GM13976 (cell line): ENCODE measurements at places on chromosomes 6 and 20.

DNA sequence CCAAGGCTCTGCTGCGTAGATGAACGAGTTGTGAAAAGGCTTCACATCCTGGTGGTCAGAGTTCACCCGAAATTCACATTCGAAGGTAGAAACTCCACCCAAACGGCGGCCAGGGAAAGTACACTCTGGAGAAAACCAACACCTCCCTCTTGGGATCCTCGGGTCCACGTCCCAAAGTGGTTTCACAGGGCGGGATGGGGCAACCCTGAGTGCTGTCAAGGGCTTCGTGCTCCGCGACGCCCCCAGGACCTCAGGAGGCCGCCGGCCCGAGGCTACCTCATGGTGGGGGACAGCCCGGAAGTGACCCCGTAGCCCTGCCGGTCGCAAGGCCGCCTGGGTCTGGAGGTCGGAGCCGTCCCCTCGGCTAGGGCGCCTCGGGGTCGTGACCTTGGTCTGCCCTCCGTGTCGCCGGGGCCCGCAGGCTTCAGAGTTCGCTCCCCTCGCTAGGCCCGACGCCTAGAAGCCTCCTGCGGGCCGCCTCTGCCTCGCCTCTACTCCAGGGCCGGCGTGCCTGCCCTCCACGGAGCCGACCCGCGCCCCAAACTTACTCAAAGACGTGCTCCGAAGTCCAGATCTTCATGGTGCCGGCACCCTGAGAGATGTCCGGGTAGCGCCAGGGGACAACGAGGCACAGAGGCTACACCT, at the start of gene PRELID3B:
TSS of gene PRELID3B (minus strand) at position 636 of the 645 bp plus-strand sequence. CDS start at position 580, 56 bp downstream.
- peak; percentile 55 for DNase-seq

DNA sequence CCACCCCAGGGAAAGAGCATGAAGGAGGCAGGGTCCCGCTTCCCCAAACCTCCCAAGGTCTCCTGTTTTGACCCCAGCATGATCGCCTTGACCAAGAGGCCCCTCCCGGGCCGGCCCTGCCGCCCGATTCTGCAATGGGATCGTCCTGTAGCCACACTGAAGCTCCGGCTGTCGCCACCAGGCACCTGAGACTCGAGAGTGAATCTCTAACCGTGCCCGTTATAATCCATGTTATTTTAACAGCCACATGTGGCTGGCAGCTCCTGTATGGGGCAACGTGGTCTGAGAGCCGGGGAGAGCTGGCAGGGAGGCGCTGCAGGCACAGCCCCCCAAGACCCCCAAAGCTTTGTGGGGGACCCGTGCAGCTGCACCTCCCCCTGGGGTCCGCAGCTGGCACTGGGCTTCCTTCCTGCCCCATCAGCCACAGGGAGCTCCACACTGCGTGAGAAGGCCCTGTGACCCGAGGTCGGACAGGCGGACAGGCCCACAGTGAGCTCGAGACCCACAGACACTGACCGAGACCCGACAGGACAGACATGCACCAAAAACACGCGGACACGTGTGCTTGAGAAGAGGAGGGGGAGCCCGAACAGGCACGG, 51.3 kb downstream of the KCNQ2 start:
- no peak for DNase-seq

DNA sequence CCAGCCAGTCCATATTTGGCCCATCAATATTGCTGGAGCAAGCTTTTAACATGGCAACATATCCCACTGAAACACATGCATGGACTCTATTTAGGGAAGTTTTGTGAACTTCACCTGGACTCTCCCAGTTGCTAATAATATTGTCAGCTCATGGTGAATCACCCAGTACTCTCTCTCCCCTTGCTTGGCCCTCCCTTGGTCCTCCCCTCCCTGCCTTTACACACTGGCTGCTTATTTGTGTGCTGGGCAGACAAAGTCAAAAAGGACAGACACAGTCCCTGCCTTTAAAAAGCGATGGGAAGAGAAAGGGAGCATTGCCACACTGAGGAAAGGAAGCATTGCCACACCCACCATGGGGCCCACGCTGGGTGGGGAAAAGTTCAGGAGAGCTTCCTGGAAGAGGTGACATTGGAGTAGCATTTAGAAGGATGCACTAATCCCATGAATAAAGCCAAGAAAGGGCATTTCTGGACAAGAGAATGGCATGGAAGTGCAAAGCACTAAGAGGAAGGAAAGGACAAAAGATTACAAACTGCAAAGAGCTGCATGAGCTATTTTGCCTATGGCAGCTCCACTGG, 143.4 kb upstream of the EXOC2 start:
- no peak for DNase-seq

DNA sequence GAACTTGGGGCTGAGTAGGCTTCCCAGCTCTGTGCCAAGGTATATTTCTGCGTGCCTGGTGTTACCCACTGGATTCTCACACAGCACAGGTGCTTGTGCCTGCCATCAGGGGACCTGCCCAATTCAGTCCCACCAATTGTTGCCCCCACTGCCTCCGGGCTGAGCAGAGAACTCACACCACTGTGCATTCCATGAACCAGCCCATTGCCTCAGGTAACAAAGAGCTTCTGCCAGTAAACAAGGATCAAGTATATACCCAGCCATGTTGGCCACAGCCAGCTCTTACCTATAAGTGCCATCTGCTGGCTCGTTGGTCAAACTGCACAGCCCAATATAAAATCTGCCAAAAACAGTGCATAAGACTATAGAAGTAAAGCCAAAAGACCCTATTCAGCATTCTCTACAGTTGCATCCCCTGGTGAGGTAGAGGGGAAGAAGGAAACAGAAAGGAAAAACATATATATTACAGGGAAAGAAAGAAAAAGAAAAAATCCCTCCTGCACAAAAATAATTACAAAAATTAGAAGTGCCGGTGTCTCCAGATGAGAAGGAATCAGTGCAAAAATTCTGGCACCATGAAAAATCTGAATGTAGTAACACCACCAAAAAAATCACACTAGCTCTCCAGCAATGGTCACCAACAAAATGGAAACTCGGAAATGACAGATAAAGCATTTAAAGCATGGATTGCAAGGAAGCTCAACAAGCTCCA, 241.4 kb downstream of the IBTK start:
- DNase-seq: no peak

- DNase-seq: no peak
These were observed 136.9 kb downstream of the SASH1 start for GRCh38 chr6:148479497-148479896.

DNA sequence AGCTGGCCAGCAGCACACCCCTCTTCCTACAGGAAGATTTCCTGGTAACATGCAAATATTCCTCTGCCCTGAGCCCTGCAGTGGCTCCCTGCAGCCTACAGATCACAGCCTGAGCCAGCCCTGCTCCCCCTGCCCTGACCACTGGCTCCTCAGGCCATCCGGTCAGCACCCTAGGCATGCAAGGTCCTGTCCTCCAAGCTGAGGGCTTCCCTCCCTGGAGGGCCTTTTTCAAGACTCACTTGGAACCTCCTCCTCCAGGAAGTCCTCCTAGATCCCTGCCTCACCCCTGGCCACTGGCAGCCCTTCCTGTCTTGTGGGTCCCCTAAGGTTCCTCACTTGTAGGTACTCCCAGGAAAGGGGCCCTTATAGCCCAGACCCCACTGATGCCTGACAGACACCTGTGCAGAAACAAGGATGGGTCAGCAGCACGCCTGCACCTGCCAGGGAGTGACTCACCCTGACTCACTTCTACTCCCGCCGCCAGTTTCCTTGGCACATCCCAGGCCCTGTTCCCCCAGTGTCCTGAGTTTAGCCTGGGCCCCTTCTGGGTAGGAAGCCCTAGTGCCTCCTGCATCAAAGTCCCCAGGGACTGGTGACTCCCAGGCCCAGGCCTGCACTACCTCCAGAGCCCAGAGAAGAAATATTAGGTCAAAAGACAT, 3.2 kb downstream of the SLC4A11 start:
- DNase-seq: no peak

- no peak for DNase-seq
These were observed 5.1 kb upstream of the SIRPD start for GRCh38 chr20:1562622-1563021.

DNA sequence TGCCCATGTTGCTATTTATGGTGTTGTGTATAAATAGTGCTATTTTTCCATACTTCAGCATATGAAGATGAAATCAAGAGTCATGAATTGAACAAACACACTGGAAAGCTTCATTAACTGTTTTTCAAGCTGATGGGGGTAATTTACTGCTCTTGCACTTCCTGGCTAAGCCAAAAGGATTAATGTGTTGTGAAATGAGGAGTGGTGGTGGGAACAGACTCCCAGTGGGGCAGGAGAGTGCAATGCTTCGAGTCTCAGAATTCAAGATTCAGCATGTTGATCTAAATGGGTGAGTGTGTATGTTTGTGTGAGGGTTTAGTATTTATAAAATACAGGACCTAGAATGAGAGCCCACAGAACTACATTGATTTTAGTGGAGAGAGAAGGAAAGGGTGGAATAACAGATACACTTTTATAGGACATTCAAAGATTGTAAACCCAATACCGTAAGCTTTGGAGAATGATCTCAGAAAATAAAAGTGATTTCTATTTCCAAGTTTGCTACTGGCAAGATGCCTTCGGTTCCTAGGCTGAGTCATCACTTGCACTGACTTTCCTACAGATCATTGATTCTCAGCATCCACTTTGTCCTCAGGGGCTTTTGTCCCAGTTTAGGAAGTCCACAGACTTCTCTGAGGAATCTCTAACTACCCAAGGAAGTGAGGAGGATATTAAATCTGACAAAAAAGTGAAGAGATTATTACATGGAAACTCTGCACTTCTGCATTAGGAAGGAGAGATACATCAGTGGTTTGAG, 303.6 kb downstream of the TRDN start:
- DNase-seq: no peak

DNA sequence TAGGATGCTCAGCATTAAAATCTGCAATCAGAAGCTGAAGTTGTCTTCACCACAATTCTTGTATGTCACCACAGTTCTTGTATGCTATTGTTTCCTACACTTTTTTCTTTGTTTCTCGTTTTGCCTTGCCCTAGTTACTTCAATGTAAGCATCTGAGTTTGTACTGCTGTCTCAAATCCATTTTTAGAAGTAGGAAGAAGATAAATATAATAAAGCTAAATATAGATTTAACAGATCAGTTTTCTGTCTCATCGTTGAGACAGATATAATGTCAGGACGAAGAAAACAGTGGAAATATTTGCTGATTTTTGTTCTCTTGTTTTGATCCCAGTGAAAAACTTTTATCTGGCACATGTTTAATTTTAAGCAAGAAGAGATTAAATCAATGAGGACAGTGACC, 318.0 kb downstream of the QKI start:
- no peak for DNase-seq

DNA sequence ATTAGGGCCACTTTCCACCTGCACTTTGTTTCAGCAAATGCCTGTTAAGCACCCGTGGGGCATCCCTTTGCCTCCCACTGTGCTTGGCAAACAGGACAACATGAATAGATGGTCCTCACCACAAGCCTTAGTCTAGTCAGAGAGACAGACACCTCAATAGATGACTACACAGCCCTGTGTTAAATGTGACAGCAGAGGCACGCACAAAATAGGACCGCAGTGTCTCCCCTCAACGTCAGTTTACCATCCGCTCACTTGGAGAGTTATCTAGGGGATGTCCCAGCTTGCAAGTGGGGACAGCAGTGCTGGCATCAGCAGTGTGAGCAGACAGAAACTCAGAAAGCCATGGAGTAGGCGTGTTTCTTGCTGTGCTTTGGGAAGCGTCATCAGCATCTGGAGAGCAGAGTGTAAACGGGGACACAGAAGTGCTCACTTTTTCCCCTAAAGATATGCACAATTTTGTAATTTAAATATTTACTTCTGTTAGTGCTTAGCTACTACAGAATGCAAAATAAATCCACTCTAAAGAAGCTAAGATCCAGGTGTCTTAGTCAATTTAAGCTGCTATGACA, 66.0 kb upstream of the TXNDC5 start:
- DNase-seq: no peak

GRCh38 chr20:36320898-36321695, 15.0 kb downstream of the DLGAP4 start:
- no peak for DNase-seq

DNA sequence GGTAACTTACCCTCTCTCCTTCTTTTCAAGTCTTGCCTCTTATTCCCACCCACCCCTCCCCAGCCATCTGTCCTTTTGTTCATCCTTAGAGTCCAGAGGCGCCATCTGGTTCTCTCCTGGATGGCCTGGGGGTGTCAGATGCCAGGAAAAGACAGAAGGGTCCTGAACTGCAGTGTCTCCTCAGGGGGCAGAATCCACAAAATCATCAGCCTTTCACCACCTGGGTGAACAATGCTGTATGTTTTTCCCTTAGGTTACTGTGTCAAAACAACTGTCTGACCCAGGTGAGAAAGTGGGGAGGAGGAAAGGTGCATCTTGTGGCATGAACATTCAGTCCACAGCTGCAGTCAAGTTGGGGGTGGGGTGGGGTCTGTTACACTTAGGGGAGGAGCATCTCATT, 47.9 kb upstream of the FYN start:
- no peak for DNase-seq

DNA sequence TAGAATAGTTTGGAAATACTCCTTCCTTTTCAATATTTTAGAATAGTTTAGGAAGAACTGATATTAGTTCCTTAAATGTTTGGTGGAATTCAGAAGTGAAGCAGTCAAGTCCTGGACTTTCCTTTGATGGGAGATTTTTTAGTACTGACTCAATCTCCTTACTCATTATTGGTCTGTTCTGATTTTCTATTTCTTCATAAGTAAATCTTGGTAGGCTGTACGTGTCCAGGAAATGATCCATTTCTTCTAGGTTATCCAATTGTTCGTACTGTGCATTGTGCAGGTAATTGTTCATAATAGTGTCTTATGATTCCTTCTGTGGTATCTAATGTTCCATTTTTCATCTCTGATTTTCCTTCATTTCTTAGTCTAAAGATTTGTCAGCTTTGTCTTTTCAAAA, 138.9 kb downstream of the SYCP2 start:
- no peak for DNase-seq

- no peak for DNase-seq
These were observed 98.8 kb upstream of the NRN1 start for GRCh38 chr6:6105472-6106036.

DNA sequence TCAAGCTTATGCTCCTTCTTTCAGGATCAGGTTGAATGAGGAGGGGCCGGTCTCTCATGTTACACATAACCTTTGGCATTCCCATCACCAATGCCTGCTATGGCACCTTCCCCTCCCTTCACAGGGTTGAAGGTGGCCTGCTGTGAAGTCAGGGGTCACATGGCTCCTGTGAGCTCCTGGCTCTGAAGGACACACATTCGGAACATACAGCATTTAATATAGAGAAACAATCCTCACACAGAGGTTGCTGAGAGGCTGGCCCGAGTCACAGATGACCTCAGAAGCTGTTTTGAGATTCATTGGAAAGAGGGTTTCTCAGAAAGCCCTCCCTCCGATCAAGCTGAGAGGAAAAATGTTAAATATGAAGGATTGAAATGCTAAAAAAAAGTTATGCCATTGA, 82.1 kb downstream of the PSMG4 start:
- no peak for DNase-seq

DNA sequence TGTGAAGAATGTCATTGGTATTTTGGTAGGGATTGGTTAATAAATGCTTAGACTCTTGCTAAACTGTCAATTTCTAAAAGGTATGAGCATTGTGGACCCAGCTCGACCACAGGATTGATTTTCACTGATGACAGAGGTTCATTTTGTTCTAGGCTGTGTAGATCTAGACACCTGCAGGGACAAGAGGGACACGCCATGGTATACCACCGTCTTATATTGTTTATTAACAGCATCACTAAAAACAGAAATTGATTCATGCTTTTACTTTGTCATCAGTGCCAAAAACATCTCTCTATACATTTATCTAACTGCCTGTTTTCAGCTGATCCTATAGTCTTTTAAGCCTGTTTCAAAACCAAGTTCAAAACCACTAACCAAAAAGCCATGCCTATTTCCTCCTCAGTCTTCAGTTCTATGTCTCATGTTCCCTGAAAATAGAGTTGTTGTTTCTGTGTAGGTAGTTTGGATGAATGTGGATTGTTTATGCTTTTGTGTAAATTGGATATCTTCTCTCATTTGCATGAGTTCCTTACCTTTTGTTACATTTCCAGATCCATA, 109.8 kb downstream of the JAG1 start:
- no peak for DNase-seq
